ENCODE measurements at places on chromosomes 7 and 10.

DNA sequence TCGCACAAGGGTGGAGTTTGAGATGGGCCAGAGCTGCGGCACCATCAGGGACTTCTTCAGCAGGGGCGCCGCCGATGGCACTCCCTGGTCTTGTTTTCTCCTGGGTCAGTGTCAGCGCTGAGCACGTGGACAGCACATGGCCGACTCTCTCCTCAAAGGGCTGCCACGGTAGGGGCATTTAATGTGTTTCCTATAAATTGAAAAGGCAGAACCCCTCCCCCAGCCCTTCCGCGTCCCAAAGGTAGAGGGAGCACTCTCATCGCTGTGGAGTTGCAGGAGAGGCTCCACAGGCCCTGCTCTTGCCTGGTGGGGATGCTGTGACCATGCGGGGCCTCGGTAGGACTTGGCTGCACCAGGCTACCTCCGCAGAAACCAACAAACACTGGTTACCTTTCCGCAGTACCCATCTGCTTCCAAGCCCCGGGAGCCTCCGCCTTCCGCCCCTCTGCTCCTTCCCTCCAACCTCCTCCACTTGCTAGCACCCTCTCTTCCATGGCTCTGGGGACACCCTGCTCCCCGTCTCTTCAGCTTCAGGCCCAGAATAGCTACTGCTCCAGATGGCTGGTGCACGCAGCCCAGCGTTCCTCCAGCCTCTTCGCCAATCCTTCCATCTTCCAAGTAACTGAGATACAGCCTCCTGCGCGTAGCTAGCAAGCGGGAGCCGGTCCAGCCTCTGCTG lies 166.3 kb upstream of the ADCY1 start:
- DNase-seq = no peak

DNA sequence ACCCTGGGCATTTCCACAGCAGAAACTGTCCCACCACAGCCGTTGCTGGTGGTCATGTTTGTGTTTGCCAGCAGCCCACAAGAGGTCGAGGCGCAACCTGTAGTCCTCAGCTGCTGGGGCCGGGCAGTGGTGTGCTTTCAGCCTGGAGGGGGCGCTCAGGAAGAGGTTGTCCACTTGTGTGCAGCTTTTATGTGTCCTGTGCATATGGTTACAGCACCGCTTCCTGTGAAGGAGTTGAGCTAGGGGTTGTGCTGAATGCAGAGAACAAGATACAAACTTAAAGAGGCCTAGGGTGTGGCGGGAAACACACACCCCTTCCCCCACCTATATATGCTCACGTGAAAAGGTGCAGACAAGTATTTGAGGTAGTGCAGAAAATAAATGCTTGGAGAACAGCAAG lies 29.5 kb upstream of the PFKFB3 start:
- DNase-seq = no peak

DNA sequence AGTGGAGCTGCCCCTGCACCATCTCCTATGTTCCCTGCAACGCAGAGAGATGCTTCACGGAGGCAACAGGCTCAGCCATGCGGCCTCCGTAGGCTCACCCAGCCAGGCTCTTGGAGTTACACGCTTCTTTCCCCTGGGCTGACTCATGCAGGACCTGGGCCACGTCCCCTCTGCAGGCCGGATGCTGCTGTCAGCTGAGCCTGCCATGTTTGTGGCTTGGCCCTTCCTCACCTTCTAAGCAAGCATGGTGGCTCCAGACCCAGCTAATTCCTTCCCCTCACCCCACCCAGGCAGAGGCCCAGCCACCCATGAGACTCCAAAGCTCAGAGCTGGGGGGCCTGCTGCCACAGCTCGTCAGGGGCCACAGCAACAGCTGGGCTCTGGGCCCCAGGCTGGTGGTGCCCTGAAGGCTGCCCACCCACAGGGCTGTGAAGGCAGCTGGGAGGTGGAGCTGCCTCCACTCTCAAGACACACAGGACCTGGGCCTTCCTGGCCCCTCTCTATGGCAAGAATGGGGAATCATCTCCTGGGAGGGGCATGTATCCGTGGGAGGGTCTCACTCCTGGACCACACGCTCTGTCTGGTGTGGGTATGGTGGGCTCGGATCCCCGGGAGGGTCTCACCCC lies 219.6 kb downstream of the ELFN1 start:
- no peak for DNase-seq

GRCh38 chr10:21130108-21130507 lies 233.0 kb upstream of the NEBL start:
- DNase-seq = no peak

GRCh38 chr7:108083980-108084379 lies 46.2 kb downstream of the LAMB4 start:
- no peak for DNase-seq

DNA sequence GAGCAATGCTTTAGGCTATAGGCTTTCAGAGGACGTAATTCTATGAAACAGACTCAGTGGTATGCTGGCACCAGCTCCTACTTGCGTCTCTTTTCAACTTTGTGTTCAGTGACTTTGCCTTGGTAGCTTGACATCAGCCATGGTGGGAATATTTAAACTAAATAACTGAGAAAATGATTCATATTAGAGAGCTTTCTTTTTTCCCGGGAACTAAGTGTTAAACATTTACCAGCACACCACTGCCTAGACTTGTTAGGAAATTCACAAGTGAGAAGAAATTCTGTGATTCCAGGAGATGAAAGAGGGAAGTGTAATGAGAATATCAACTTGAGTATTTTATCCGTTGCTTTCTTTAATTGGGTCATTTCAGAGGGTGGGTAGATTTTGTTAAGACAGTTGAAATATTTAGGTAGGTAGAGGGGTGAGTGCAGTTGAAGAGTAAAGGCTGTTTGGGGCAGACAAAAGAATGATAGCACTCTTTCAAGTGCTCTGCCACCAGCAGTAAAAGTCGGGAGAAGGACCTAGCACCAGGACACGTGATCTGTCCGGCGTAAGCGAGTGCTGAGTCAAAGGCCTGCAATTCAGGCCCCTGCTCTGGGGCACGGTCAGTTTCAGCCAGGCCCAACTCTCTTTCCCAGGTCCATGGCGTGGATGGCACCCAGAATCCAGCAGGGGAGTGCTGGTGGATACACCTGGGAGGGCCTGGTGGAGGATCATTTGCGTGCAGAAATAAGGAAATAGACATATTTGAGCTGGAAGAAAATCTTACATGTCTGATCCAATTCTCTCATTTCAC lies 206.3 kb downstream of the SNX10 start:
- DNase-seq = no peak

- no peak for DNase-seq
These were observed 203.8 kb downstream of the ZEB1 start for GRCh38 chr10:31522820-31523219.

DNA sequence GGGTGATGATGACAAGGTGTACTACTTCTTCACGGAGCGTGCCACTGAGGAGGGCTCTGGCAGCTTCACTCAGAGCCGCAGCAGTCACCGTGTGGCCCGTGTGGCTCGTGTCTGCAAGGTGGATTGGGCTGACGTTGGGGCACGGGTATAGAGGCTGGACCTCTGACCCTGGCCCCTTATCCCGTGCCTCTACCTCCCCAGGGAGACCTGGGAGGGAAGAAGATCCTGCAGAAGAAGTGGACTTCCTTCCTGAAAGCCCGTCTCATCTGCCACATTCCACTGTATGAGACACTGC lies 8.4 kb downstream of the MRPL43 start:
- no peak for DNase-seq

- DNase-seq = no peak
These were observed at the start of gene LOXL4 for GRCh38 chr10:98267894-98268693. TSS of gene LOXL4 (minus strand) at chr10:98268194. CDS start at chr10:98263019, 5,175 bp downstream.

DNA sequence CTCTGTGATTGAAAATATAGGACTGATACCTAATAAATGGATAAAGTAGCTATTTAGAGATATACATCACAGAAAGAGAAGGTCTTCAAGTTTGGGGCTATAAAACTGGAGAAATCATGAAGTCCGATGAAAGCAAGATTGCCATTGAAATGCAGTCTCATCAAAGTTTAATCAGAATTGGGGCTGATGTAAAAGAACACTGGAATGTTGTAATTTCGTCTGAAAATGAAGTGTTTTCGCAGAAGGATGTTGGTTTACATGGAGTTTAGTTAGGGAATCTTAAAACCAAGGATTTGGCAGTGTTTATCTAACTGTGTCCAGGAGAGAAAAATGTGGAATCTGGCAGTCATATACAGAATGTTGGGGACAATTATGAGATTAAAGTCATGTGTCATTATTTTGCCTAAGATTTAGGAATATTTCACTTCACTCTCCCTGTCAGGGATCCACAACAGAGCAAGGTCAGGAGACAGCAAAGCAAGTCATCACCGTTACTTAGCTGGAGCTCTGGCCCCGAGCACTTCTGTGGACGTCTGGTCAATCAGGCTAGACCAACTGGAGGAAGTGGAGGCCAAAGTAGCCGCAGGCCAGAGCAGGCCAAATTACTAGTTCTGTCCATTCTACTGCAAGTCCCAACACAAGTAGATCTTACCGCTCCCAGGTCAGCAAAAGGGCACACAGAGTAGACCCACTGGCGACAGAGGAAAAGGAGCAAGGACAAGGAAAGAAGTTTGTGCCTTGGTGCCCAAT lies 37.0 kb downstream of the EPDR1 start:
- no peak for DNase-seq

DNA sequence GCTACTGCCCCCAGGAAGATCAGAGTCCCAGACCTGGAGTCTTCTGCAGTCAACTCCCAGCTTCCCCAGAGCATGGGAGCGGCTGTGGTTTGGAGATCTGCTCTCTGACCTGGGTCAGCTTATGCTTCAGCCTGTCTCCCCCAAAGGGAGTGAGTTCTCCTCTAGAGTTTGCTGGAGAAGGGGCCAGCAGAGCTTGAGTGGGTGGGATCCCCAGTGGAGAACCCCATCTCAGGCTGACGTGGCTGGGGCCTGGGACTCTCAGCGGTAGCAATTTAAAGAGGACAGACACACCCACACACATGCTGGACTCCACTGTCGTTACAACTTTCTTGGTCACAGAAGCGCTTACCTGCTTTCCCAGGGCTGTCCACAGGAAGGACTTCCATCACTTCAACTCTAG lies 6.3 kb downstream of the UNC5B start:
- no peak for DNase-seq

DNA sequence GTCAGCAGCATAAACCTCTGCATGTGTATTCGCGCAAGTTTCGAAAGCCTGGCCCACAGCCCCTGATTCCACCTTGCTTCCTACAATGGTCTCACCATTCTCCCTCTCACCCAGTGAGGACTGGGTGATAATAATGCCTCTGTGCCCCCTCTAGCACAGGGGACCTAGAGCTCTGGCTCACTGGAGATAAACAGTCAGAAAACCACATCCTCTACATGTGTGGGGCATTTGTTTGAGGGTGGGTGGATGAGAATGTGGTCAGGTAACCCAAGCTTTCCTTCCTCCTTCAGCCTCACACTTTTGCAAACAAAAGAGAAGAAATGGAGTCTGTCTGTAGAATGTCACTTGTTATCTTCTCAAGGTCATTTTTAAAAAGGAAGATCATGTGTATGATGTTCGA lies 373.5 kb downstream of the KCNMA1 start:
- no peak for DNase-seq

GRCh38 chr10:103828107-103828506 lies 27.3 kb downstream of the SH3PXD2A start:
- DNase-seq = no peak

- no peak for DNase-seq
These were observed 38.6 kb upstream of the AGK start for GRCh38 chr7:141512597-141512996.

- no peak for DNase-seq
These were observed 79.9 kb downstream of the ARHGAP21 start for GRCh38 chr10:24643679-24644209.

DNA sequence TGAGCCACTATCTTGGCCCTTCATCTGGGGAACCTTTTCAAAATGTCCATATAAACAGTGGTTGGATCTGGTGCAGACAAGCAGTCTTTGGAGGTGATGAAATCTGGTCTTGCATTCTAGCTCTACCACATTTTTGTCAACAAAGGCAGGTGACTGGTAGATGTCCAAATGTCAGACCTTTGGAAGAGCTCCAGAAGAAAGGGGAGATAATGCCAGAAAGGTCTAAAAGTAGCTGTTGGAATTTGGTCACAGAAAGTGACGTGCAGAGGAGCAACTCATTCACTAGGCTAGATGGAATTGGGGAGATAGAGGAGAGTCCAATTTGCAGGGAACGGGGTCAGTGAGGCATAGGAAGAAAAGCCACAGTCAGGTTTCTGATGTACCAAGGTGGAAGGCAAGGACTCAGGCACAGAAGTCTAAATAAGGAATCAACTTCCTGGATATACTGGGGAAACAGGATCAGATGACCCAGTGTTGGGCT lies 36.4 kb upstream of the WAC start:
- DNase-seq = no peak

- no peak for DNase-seq
These were observed 227.0 kb downstream of the BBS9 start for GRCh38 chr7:33356336-33356735.

DNA sequence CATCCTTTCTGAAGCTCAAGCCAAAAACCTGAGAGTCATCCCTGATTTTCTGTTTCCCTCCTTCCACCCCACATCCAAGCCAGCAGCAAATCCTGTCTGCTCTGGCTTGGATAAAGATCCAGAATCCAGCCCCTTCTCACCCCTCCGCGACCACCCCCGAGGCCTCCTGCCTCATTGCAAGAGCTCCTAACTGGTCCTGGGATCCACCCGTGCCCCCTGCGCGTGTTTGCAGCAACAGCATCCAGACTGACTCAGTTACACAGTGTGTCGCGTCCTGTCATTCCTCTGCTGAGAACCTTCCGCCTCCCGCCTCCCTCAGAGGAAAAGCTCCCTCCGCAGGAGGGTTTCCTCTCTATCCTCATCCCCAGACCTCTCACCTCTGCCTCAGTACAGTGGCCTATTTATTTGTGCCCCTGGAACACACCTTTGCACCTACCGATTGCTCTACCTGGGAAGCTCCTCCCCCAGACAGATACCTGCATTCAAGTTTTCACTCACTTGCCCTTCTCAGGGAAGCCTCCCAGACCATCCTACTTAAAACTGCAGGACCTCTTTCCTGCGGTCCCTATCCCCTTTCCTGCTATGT lies 21.6 kb upstream of the GRID1 start:
- no peak for DNase-seq

DNA sequence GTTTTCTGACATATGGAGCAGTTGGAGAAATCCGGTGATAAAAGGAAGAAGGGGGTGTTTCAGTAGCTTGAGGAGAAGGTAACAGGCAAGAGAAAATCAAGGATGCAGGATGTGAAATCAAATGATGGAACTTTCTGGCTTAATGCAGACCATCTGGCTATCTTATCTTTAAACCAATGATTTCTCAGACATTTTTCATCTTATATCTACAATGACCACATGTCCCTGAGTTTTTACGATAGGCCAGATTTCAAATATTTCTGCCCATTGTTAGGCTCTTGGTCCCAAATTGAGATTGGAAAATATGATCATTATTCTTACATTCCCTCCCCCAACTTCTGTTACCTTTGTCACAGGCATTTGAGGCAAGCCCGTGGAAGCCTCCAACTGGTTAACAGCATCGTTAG lies 486.8 kb downstream of the SUGCT start:
- DNase-seq = no peak

- DNase-seq = no peak
These were observed 395.4 kb upstream of the NFE2L3 start for GRCh38 chr7:25756601-25757000.

Data from thoracic aorta (tissue), 2 donors.